Stimulated activated CD4-positive, alpha-beta T cell treated with anti-CD3 and anti-CD28 coated beads, Interleukin-2, amount 100 ng/mL, for 24 hours (primary cell): ENCODE measurements at places on chromosomes 1 and 21.

DNA sequence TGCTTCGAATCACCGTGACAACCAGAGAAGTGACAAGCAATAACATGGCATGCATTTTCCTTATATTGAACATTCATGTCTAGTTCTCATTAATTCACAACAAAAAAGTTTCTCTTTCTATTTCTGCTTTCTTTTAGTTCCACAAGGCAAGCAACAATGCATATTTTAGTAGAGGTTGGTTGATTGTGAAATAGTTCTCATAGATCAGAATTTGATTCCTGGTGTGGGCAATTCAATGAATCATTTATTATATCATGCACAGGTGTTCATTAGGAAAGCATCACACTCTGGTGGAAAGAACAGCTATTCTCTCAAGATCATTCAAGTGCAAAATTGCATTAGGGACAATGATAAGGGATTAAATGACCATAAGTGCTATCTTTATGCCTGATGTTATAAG lies 980.9 kb downstream of the BRINP3 start:
- DNase-seq, result no peak

DNA sequence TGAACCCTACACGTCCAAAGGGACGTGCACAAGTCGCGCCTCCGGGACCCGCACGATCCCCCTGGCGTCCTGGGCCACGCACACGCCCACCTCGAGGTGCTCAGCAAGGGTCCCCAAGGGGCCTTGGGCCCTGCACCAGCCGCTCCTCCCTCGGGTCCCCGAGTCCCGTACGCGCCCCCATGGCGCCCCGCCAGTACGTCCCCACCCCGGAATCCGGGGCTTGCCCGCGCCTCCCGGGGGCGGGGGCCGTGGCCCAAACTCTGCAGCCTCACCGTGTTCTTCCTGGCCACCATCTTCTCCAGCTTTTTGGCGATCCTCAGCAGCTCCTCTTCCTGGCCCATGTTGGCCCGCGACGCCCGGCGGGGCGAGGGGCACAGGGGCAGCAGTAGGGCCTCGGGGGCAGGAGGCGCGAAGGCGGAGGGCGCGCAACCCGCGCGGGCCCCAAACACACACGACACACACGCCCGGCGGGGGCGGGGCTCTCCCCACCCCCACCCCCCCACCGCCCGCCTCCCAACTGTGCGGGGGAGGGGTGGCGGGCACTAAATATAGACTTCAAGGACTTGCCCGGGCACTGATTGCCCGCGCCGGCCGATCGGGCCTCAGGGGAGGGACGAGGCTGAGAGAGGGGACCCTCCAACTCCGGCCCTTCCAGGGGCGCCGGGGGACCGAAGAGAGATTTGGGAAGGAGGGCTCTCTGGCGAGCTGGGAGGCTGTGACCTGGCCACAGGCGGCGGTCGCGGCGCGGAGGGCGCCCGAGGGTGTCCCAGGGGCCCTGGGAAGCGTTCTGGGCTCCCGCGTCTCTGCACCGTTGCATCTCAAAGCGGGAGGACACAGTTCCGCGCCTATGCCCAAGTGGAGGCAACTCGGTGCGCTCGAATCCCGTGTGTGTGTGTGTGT lies at the start of gene TCEA3:
TCEA3 (minus strand) TSS at position 456 of the 900 bp plus-strand sequence; CDS start at position 341, 115 bp downstream.
- DNase-seq, result peak; percentile 36

DNA sequence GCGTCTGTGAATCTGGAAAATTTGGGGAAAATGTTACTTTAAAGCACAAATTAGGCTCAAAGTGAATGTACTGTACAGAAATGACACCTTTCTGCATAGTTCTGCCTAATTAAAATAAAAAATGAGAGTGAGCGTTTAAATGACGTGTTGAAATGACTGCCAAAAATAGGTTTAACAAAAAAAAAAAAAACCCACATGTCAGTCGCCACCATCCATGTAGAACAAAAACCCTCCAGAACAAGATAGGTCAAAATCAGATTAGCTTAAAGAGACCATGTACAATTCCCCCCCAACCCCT lies 745 bp downstream of the PARP1 start:
- no peak for DNase-seq

DNA sequence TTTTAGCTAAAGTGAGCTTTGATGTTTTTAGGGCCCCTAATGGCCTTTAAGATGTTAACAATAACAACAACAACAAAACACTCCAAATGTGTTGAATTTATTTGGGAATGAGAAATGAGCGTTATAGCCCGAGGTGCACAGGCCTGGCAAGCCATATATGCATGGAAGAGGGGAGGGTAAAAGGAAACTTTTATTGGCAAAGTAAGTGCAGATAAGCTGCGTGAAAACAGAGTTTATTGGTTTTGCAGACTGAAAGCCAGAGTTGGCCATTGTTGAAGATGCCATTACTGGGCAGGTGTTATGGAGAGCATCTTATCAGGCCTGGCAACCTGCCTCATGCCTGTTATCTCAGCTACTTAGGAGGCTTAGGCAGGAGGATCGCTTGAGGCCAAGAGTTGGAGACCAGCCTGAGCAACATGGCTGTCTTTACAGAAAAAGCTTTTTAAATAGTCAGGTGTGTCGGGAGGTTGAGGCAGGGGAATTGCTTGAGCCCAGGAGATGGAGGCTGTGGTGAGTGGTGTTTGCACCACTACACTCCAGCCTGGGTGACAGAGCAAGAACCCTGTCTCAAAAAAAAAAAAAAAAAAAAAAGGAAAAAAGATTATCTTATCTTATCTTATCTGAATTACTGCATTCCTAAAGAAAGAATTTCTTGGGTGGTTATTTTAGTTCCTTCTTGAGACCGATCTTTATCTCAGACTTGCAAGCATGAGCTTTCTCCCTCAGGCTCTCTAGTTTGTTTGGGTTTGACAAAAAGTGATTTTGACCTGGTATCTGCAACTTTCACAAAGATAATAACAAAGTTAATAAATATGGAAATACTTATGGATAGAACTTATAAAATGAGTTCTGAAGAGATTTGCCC lies 1.7 kb downstream of the PATJ start:
- DNase-seq, result no peak

DNA sequence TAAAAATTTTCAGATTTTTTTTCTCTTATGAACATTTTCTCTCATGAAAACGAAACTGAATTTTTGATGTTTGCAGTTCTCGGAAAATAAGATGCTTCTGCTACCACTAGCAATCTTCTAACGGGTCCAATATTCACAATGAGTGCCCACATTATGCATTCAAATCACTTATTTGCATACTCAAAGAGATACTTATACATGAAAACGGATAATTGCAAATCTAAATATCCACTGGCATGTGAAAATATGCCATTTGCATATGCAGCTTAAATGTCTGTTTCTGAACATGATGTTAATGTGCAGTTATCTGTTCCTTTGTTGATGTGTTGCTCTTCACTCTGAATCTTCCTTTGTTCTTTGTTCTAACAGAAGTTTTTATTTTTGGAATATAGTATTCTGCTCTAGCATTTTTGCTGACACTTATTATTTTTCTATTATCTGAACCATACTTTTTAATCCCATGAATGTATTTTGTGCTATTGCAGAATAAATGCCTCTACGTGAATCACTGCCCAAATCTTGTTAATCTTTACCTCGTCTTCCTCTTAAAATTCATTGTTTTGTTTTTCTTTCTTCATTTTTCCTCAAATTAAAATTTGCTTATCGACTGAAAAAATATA lies 259.4 kb upstream of the BRINP3 start:
- no peak for DNase-seq

- no peak for DNase-seq
Measured at GRCh38 chr1:47390843-47391242, 25.2 kb upstream of the FOXE3 start.

- no peak for DNase-seq
Measured at GRCh38 chr1:21811875-21812305, at the start of gene LDLRAD2. LDLRAD2 (plus strand) TSS chr1:21812265; CDS start chr1:21812452, 187 bp downstream.

GRCh38 chr1:64896551-64896950 lies 69.8 kb downstream of the JAK1 start:
- no peak for DNase-seq

DNA sequence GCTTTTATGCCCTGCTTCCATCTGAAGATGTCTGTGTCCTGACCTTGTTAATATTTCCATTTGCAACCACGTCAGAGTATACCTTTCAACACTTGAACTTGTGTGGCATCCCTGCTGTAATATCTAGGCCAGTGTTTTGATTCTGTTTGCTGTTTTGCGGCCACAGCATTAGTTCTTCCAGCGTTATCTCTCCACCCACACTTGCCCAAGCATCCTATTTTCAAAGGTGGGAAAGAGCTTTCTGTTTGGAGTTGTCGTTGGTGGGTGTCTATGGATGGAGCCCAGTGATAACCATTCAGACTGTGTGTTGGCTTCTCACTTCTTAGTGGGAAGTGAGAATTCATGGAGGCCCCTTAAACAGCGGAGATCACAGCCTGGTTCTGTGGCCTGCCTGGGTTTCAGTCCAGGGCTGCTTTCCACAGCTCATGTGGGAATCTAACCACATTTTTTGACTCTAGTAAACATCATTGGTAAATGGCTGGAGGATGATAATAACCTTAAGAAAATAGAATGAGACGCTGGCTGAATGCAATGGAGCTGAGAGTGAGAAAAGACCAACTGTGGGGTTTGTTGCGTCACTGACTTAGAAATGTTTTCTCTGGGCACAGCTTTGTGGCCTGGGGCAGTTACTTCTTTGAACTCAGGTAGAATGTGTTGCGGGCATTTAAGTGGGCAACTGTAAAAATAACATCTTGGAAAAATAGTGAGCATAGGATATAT lies 7.6 kb downstream of the TENT5C start:
- no peak for DNase-seq

- no peak for DNase-seq
Measured at GRCh38 chr1:200900877-200901276, 6.2 kb downstream of the INAVA start.

DNA sequence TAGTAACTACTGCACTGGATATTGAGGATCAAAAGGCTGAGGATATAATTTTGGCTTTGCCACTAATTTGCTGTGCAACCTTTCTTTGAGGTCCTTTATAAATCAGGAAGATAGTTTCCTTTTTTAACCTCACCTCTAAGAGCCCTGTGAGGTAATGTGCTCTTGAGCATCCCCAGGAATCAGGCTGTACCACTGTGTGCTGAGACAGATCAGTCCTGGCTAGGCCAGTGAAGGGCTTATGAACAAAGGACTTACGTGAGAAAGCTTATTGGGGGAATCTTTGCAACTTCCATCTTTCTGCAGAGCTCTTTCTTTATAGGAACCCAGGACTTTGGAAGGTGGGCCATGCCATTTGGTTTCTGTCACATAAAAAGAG lies 188.9 kb downstream of the SIPA1L2 start:
- no peak for DNase-seq

DNA sequence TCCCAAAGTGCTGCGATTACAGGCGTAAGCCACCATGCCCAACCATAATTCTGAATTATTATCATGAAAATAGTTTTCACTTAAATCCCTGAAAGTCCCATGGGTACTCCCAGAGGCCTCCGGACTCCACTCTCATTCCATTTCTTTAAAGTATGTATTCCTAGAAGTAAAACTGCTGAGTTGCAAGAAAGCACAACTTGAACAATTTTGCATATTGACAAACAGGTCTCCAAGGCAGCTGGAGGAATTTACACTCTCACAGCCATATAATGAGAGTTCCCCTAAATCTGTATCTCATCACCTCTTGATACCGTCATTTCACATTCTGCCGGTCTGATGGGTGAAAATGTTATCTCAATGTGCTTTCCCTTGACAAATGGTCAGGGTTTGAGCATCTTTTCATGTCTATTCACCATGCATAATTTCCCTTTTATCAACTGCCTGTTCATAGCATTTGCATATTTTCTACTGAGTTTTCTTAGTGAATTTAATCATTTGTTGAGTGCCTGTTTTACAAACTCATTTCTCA lies 129.4 kb downstream of the SMYD3 start:
- no peak for DNase-seq

GRCh38 chr1:152878042-152878441 lies at the start of gene SMCP:
SMCP (plus strand) TSS chr1:152878322; CDS start chr1:152884423, 6,101 bp downstream.
- DNase-seq, result peak; percentile 63

- no peak for DNase-seq
Measured at GRCh38 chr1:229420765-229421164, 13.1 kb downstream of the ACTA1 start.

DNA sequence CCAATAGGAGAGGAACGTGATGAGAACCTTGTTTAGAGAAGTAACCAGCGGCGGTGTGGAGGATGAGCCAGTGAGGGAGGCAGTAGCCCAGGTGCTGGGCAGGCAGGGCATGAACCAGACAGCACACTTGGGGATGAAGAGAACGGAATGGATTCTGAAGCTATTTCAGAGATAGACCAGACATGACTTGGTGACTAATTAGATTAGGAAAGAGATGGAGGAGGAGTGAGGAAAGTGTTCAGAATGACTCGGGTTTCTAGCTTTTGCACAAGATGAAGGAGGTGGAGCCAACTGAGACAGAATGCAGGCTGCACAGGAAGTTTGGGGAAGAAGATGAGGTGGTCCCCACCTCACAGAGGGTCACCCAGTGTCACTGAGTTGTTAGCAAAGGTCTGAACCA lies 5.1 kb downstream of the PEF1 start:
- no peak for DNase-seq

DNA sequence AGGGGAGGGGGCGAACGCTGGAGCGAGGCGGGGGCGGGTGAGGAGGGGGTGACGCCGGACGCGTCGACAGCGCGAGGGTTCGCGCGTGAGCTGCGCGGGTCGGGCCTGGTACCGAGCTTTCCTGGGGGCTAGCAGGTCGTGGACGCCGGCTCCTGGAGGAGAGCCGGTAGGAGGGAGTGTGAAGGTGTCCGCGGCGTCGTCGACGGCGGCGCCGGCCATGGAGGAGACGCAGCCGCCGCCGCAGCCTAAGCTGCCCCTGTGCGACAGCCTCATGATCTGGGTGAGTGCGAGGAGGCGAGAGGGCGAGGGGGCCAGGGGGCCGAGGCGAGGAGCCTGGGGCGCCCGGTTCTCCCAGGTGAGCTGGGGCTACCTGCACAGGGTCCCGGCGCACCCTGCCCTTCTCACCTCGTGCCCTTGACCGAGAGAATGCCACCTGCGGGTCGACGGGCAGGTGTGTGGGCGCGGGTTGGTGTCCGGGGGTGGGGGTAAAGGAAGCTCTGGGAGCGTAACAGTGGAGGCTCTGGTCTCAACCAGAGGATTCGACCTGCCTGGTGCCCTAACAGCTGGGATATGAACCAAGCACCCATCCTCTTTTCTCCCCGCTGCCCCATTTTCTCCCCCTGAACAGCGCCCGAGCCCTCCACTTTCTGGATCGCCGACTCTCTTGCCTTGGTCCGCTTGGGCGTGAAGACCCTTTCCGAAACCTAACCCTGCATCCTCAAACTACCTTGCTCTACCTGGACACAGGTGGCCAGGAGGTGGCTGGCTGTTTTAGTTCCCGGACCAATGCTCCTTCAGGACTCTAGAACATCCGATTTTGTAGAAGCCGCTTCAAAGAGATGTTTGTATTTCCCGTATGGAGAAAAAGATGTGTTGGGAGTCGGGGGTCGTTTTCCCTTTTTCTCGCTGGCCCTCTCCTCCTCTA lies at the start of gene HOOK1:
HOOK1 (plus strand) TSS at position 49 of the 925 bp plus-strand sequence; CDS start at position 218, 169 bp downstream.
- DNase-seq, result no peak

DNA sequence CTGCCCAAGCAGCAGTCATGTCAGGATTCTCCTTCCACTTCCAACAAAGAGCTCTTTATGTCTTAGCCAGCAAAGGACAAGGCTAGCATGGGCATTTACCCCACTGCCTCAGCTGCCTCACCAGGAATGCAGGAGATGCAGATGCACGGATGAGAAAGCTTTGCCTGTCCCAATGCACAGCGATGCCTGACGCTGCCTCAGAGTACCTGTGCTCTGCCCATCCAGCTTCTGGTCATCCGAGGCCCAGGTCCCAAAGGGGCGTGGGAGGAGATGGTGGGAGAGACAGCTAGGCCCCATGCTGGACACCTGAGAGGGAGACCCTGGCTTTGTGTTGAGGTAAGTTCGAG lies 59.0 kb downstream of the IRF2BP2 start:
- no peak for DNase-seq

GRCh38 chr1:71738910-71739309 lies 543.4 kb downstream of the NEGR1 start:
- DNase-seq, result no peak

GRCh38 chr1:223712850-223713474 lies 623 bp downstream of the CAPN2 start:
- peak; percentile 51 for DNase-seq

- no peak for DNase-seq
Measured at GRCh38 chr21:41403966-41404365, 22.1 kb upstream of the MX1 start.
